Right renal cortex interstitium (tissue), 3 donors: ENCODE measurements at places on chromosomes 6 and 20. TPM values are rescaled to one million over a fixed set of nuclear protein-coding genes. Genes with fewer than 3 reads are reported as not detected.

The ANKRD66 gene
- not detected for polyA plus RNA-seq

The MAFB gene
- 128 TPM for polyA plus RNA-seq

The HSPA1L gene
- 4.3 TPM for polyA plus RNA-seq

The LAMA2 gene
- 48.2 TPM for polyA plus RNA-seq
